ENCODE measurements at places on chromosomes 1 and 21.

GRCh38 chr1:20964540-20965484 lies 177.7 kb upstream of the HP1BP3 start:
- DNase-seq, result no peak

- DNase-seq, result no peak
These were observed 195.2 kb downstream of the PBX1 start for GRCh38 chr1:164754088-164754600.

- no peak for DNase-seq
These were observed 8.0 kb downstream of the PHLDA3 start for GRCh38 chr1:201460814-201461644.

DNA sequence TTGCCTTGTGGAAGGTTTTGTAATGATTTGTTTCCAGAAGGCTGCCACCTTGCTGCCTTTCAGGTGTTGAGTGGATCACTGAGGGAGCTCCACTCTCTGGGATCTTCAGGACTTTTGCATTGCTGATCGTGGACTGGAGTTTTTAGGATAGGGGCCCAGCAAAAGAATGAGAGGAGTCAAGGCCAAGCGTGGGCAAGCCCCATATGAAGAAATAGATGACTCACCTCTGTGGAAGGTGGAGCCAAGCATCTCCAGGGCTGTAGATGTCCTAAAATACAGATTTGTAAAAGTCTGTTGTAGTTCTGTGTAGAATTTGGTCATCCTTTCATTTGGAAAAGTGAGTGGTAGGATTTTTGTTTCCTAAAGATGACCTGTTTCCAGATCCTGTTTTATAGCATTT lies 67.0 kb downstream of the ST3GAL3 start:
- no peak for DNase-seq

GRCh38 chr21:25862112-25862511 lies 127.3 kb downstream of the GABPA start:
- DNase-seq, result no peak

DNA sequence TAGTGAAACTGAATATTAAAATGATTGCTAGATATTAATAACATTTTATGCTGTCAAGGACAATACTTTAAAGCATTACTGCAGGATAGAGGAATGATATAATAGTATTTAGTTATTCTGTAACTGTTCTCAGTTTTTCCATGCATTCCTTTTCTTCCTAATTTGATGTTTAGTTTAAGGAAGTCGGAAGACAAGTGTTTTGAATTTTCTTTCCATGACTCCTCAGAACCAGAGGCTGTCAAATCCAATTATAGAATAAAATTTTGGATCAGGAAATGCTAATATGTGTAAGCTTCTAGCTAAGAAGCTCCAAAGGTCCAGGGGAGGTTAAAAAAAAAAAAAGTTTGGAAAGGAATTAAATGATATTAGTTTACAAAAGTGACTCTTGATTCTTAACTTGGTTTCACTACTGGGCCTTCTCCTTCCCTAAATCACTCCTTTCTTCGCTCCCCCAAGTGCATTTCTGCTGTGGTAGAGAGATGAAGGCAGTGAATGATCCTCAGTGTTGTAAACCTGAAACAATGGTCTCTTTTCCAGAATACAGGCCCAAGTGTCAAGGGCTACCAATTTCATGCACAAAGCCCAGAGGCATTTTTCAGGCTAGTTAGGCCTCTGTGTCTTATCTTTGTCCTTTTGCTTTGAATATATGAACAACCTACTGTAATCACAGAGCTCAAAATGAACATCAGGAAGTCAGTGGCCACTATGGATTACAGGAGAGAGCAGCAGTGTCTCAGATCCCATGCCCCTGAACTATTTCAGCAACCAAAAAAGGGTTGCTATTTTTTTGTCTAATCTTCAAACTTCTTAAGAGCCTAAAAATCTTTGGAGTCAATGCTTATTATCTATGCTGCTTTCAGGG lies 6.2 kb downstream of the ADSS2 start:
- DNase-seq, result no peak

DNA sequence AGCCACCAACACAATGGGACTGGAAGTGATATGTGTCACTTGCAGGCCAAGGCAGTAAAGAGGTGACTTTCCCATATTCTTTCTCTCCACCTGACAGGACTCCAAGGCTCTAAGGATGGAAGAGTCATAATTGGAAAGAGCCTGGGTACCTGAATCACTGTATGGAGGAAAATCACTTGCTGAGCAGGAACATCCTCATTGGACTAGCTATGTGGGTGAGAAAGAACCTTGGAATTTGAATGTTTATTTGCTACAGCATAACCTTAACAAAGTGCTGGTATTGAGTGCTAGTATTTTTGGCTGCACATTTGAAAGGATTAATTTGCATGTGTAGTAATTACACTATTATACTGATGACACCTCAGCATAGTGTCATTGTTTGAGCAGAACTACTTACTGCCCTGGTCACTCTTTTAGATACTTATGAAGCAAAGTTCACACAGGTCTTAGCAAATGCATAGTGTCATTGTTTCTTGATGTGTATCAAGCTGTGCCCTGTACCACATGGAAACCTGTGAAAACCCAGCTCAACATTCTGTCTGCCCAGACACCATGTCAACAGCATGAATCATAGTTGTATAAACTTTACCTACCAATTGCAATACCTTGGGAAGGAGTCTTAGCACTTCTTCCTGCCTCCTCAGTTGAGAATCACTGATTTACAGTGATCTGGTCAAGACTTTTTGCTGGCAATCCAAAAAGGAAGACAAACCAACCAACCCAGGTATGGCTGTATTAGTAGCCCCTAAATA lies 5.1 kb upstream of the S100A10 start:
- DNase-seq, result no peak

DNA sequence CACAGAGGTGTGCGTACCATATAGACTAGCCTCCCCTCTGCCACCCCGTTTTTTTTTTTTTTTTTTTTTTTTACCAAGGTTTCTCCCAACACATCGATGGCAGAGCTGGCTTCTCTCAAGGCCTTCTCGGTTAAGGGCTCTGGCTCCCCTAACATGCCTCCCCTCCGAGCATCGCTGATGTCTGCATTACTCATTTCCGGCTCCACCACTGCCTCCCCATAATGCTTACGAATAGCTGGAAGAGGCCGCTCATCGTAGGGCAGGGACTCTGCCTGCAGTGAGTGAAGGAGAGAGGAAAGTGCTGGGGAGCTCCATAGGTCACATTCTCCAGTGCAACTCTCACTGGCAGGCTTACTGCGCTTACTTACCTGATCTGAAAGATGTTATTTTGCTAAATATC lies 20.6 kb downstream of the CEP104 start:
- no peak for DNase-seq

DNA sequence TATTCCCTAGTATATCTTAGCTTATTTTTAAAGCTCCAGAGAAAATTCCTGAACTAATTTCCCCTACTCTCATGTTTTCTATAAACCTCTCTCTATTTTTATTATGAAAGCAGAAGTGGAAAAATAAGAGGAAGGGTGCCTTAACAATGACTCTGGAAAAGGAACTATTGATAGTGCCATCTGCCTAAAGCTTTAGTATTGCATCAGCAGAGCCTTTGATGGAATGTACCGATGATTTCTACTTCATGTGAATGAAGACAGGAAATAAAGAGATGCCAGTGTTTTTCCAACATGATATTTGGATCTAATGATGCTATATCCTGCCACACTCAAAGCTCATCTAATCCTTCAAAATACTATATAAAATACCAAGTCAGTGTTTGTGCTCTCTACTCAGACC lies 35.1 kb downstream of the TNFSF18 start:
- DNase-seq, result no peak

GRCh38 chr1:14486401-14487201 lies 111.9 kb upstream of the KAZN start:
- no peak for DNase-seq

DNA sequence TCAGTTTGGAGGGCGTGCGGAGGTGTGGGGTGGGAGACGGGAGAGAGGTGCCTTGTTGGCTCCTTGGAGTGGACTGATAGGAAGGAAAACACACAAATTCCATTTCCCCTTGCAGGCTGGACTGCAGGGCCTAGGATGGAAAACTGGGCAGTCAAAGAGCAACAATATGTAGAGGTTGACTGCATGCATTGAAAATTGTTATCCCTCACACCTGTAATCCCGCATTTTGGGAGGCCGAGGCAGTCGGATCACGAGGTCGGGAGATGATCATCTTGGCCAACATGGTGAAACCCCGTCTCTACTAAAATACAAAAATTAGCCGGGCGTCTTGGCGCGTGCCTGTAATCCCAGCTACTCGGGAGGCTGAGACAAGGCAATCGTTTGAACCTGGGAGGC lies 128.2 kb downstream of the PPIAL4G start:
- DNase-seq, result no peak

DNA sequence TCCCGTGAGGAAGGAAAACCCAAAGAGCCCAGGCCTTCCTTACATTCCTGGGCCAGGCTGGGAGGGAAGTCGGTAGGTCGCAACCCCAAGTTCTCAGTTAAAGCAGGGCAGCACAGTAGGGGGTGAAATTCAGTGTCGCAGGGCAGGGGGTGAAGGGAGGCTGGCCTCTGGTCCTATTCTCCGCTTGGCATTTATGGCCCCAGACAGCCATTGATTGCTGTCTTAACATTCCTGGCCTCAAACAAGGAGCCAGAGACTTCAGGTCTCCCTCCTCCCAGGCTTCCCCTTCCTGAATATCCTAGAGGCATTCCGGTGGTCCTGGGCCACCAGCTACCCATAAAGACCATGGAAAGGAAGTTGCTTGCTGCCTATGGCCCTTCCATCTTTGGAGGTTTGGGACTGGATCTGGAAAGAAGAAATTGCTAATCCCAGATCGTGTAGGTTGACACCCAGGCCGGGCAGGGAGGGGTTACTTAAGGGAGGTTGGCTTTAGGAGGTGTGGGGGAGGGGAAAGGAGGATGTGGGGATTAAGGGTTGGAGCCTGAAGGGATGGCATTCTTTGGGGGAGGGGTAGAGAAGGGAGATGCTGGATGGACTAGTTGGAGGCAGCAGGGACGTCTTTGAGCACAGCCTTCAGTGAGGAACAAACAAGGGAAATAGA lies 1.7 kb downstream of the LIN28A start:
- DNase-seq, result no peak

GRCh38 chr1:167301355-167301754 lies 80.7 kb downstream of the POU2F1 start:
- no peak for DNase-seq

- DNase-seq, result no peak
These were observed 6.4 kb downstream of the MYOM3 start for GRCh38 chr1:24105368-24106160.
